Activated CD8-positive, alpha-beta T cell treated with anti-CD3 and anti-CD28 coated beads for 36 hours (primary cell): ENCODE measurements at places on chromosomes 5 and 9. TPM values are rescaled to one million over a fixed set of nuclear protein-coding genes. Genes with fewer than 3 reads are reported as not detected.

- no peaks in the 10 kb centered on the region for H3K27me3 ChIP-seq
- H3K36me3 ChIP-seq: no peaks in the 10 kb centered on the region
- H3K4me3 ChIP-seq: no peak overlapping the region
- DNase-seq: no peak
- H3K27ac ChIP-seq: no peak overlapping the region
Observed at GRCh38 chr9:134459164-134459563, 132.9 kb downstream of the RXRA start.

GRCh38 chr9:110799396-110799795 lies 130.8 kb downstream of the MUSK start:
- no peaks in the 10 kb centered on the region for H3K27me3 ChIP-seq
- no peak overlapping the region for H3K27ac ChIP-seq
- no peaks in the 10 kb centered on the region for H3K36me3 ChIP-seq

The RAD23B gene
- total RNA-seq: 117 TPM

- no peak overlapping the region for H3K4me3 ChIP-seq
- no peaks in the 10 kb centered on the region for H3K4me1 ChIP-seq
- peaks cover 9% of the 10 kb centered on the region for H3K27me3 ChIP-seq
- no peak overlapping the region for H3K27ac ChIP-seq
Observed at GRCh38 chr9:108565651-108566378, 290.0 kb downstream of the ACTL7B start.

DNA sequence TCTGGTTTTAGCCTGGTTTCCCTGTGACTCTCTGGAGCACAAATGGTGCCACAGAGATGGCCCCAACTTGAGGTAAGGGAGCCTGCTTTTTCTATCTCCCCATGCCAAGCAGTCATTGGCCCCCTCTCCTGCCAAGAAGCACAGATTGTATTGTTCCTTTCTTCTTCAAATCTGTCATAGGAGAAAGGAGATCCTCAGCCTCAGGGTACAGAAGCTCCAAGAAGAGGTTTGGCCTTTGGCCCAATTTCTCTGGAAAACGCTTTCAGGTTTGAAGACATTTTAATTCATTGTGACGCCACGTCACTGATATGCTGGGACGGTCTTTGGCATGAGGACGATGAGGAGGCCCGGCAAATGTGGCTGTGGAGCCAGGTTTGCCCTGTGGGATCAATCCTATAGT lies 29.2 kb upstream of the PANK3 start:
- DNase-seq: no peak
- no peaks in the 10 kb centered on the region for H3K36me3 ChIP-seq
- H3K4me3 ChIP-seq: no peak overlapping the region

- DNase-seq: no peak
- H3K4me3 ChIP-seq: no peak overlapping the region
- H3K36me3 ChIP-seq: no peaks in the 10 kb centered on the region
- H3K4me1 ChIP-seq: peaks cover 13% of the 10 kb centered on the region
Observed at GRCh38 chr9:127550751-127551150, 61.3 kb upstream of the STXBP1 start.

GRCh38 chr5:174991847-174992246 lies 267.5 kb downstream of the MSX2 start:
- no peaks in the 10 kb centered on the region for H3K36me3 ChIP-seq
- H3K27me3 ChIP-seq: peaks cover 4% of the 10 kb centered on the region
- H3K4me3 ChIP-seq: no peak overlapping the region
- no peak overlapping the region for H3K27ac ChIP-seq

GRCh38 chr5:155969537-155969936 lies 357.4 kb upstream of the SGCD start:
- H3K27me3 ChIP-seq: no peaks in the 10 kb centered on the region
- H3K36me3 ChIP-seq: no peaks in the 10 kb centered on the region
- H3K4me3 ChIP-seq: no peak overlapping the region
- H3K27ac ChIP-seq: no peak overlapping the region
- DNase-seq: no peak
- no peaks in the 10 kb centered on the region for H3K4me1 ChIP-seq

GRCh38 chr9:3922846-3923245 lies 377.0 kb downstream of the GLIS3 start:
- H3K4me1 ChIP-seq: no peaks in the 10 kb centered on the region
- no peak overlapping the region for H3K27ac ChIP-seq
- H3K4me3 ChIP-seq: no peak overlapping the region

GRCh38 chr5:103466495-103466894 lies 96.1 kb downstream of the NUDT12 start:
- H3K36me3 ChIP-seq: no peaks in the 10 kb centered on the region
- no peak overlapping the region for H3K27ac ChIP-seq
- H3K4me1 ChIP-seq: no peaks in the 10 kb centered on the region
- H3K4me3 ChIP-seq: no peak overlapping the region
- H3K27me3 ChIP-seq: peaks cover 12% of the 10 kb centered on the region

The PTTG1 gene
- total RNA-seq: 139 TPM

The TRPM3 gene
- total RNA-seq: not detected

DNA sequence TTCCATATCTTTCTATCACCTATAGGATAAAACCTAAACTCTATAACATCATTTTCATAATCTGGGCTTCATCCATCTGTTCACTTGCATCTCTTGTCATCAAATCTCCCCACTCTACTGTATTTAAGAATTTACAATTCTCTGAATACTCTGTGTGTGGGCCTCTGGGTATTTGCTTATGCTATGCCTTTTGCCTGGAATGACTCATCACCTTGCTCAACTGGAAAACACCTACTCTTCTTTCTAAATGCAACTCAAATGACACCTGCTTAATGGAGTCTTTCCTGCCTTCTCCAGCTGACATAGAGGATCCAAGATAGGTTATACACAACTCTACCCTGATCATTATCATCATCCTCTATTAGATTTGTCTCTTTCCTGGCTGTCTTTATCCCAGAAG lies 421.7 kb downstream of the SPATA31D1 start:
- peak; percentile 2 for DNase-seq
- peaks cover 3% of the 10 kb centered on the region for H3K4me1 ChIP-seq
- H3K4me3 ChIP-seq: no peak overlapping the region
- H3K27me3 ChIP-seq: no peaks in the 10 kb centered on the region
- no peak overlapping the region for H3K27ac ChIP-seq

- no peak for DNase-seq
- no peak overlapping the region for H3K4me3 ChIP-seq
- no peaks in the 10 kb centered on the region for H3K4me1 ChIP-seq
- H3K36me3 ChIP-seq: peaks cover 1% of the 10 kb centered on the region
- no peak overlapping the region for H3K27ac ChIP-seq
Observed at GRCh38 chr9:134434894-134435506, 108.7 kb downstream of the RXRA start.

The C8G gene
- total RNA-seq: 0.83 TPM

DNA sequence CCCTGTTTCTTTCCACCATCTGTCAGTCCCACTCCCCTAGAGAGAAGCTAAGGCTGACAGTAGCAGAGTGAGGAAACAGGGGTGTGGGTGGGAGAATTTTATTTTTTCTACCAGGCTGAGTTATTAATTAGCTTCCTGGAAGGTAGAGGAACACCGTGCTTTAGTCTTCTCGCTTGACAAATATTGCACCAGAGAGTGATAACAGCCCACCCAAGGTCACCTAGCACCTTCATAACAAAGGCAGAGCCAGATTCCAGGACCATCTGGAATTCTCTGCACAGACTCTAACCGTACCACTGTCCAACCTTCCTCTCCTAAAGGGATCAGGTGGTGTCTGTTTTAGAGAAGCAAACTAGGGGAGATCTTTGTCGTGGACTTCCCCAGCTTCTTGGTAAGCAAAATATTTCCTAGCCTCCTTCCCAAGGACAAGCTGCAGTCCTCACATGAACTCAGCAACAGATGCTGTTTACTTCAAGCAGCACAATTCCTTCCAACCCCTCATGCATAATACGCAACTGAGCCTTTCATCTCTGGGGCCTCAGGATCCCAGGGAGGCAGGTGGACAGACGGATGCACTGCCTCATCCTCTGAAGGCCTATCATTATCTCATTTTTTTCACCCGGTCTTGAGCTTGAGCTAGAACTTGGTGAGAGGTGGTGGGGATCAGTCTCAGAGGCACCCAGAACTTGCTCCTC lies 308.7 kb upstream of the BRINP1 start:
- H3K27me3 ChIP-seq: no peaks in the 10 kb centered on the region
- H3K36me3 ChIP-seq: no peaks in the 10 kb centered on the region
- H3K4me3 ChIP-seq: no peak overlapping the region
- no peak overlapping the region for H3K27ac ChIP-seq
- no peak for DNase-seq

DNA sequence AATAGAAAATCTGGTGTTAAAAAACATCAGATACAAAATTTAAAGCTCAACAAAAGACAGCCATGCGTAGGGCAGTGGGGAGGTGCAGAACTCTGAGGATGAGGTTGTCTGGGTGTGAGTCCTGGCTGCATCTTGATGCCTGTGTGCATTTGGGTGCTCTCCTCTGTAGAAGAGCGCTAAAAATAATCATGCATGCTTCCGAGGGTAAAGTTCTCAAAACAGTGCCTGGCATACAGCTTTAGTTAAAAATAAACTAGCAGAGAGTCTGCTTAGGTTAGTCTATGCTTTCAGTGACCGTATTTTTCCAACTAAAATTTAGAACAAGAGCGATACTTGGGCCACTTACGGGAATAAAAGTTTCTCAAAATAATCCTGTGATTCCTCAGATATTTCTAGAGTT lies 55.5 kb upstream of the SPATA31C2 start:
- H3K36me3 ChIP-seq: no peaks in the 10 kb centered on the region
- no peaks in the 10 kb centered on the region for H3K4me1 ChIP-seq
- no peak overlapping the region for H3K4me3 ChIP-seq
- peaks cover 22% of the 10 kb centered on the region for H3K27me3 ChIP-seq
- H3K27ac ChIP-seq: no peak overlapping the region

DNA sequence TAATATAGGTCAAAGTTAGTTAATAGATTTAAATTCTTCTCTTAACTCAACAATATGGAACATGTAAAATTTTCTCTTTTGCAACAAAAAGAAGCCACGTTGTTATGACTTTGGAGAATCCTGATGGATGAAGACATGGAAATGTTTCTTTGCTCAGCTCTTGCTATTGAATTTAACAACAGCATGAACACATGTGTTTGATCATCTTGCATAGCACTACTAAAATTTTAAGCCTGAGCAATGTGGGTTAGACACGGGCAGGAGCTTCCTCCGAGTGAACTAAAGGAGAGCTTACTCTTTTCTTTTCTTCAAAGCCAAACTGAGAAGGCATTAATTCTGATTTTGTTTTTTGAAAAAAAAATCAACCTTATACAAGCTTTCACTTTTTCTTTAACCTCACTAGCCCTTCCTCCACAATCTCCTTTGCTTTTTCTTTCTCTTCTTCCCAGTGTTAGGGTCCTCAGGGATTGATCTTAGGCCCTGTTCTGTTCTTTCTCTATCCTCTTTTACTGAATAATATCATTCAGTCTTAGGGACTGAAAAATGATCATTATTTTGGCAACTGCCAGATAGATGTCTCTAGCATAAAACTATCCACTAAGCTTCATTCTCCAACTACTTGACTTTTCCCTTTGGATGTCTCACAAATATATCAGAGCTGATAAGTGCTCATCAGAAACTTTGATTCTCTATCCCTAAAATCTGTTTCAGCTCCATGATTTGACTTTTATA lies 36.9 kb downstream of the ADAMTS19 start:
- no peak for DNase-seq
- H3K27me3 ChIP-seq: no peaks in the 10 kb centered on the region
- no peak overlapping the region for H3K4me3 ChIP-seq
- no peaks in the 10 kb centered on the region for H3K36me3 ChIP-seq
- H3K4me1 ChIP-seq: no peaks in the 10 kb centered on the region
- H3K27ac ChIP-seq: no peak overlapping the region
